SJSA1 (cell line): ENCODE measurements at places on chromosomes 5 and 9. TPM values are rescaled to one million over a fixed set of nuclear protein-coding genes. Genes with fewer than 3 reads are reported as not detected.

The KCNN2 gene
- total RNA-seq, result 0.61 TPM in 1 of 2 replicates, not detected in the other

The ZFP37 gene
- total RNA-seq, result 0.31 and 1.00 TPM in 2 replicates

The WDR55 gene
- 16.0 and 20.8 TPM in 2 replicates for total RNA-seq

DNA sequence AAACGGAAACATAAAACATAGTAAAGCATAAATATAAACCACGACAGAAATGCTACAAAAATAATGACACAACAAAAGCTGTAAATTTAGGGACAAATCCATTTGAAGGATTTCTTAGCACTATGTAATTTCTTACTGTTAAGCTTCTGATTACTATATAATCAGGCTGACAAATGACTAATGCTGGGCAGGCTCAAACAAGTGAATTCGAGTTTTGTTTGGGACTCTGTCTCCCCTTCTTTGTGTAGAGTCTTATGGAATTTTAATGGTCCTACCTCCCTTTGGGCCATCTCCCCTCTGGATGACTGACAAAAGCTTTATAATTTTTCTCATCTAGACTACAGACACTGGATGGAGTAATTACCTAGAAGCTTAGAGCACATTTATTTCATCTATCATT lies 24.6 kb upstream of the KIF2A start:
- no peaks in the 10 kb centered on the region for H3K36me3 ChIP-seq
- DNase-seq, result no peak
- H3K27me3 ChIP-seq, result 0 out of 2 replicates have a peak, but pooled peaks cover 3% of the 10 kb centered on the region
- no peak overlapping the region for H3K4me3 ChIP-seq
- no peaks in the 10 kb centered on the region for H3K4me1 ChIP-seq

- peaks cover 9% of the 10 kb centered on the region for H3K4me1 ChIP-seq
- no peak for DNase-seq
- H3K4me3 ChIP-seq, result no peak overlapping the region
- no peaks in the 10 kb centered on the region for H3K36me3 ChIP-seq
- no peak overlapping the region for H3K27ac ChIP-seq
Measured at GRCh38 chr5:96940586-96940985, 4.7 kb downstream of the LNPEP start.

The ERP44 gene
- total RNA-seq, result 16.2 and 20.6 TPM in 2 replicates

DNA sequence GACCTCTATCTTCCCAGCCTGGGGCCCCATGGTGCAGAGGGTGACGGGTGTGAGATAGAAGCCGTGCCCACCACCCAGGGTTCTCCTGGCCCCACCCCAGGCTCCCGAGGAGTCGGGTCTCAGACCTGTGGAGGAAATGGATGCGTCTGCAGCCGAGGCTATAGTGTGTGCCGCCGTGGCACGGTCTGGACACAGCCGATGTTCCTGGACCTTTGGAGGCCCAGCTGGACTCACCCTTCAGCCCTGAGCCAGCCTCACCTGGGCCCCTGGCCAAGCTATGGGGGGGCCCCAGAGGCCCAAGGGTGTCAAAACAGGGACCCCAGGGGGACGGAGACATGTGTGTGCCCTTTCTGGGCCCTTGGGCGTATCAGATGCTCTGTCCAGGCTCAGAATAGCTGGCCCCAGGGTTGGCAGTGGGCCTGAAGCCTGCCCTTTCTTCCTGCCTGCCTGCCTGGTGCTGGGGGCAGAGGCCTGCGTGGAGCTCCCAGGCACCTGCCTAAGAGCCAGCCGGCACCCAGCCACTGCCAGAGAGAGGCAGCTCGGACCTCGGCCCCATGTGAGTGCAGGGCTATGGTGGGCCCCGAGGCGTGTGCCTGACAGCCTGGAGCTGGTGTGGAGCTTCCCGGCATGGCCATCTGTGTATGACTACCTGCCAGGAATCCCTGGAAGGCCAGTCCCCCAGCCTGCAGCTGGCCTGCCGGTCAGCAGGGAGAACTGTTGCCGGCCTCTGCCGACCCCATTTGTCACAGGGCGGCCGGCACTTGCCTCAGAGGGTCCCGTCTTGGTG lies 41.8 kb downstream of the KCNT1 start:
- H3K4me1 ChIP-seq, result no peaks in the 10 kb centered on the region
- peaks cover 78% of the 10 kb centered on the region for H3K27me3 ChIP-seq
- no peak overlapping the region for H3K27ac ChIP-seq
- H3K36me3 ChIP-seq, result no peaks in the 10 kb centered on the region
- no peak overlapping the region for H3K4me3 ChIP-seq

DNA sequence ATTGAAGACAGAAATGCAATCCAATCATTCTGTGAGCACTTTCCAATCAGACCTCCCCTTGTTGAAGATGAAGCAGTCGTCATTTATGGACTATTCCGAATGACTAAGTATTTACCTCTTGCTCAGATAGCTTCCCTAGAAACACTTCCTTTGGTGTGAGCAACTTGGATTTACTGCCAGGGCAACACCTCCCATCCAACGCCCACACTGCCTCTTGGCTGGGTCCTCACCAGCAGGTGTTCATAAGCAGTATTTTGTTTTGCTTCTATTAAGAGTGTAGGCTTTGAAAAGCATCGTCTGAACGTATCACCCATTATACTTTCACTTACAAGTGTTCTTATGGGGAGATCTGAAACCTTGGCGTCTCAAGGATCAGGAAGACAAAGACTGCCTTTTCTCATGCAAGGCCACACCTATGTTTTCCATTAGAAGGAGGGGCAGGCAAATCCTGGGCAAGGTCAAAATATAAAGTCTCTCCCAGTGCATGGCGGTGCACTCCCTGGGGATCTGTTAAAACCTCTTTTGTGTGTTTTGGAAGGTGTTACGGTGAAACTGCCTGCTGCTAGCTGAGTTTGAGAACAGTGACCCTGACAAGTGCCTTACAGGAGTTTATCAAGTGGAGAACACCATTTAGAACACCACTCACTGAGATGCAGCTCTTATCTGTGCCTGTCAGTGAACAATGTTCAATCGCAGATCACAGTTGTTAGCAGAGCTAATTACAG lies 10.6 kb upstream of the MARCHF3 start:
- peaks cover 2% of the 10 kb centered on the region; the same call in 1 of the 2 replicates for H3K27me3 ChIP-seq
- H3K4me3 ChIP-seq, result no peak overlapping the region
- no peaks in the 10 kb centered on the region for H3K36me3 ChIP-seq
- no peak overlapping the region for H3K27ac ChIP-seq
- no peak for DNase-seq

The S1PR3 gene
- 12.5 and 25.8 TPM in 2 replicates for total RNA-seq

- no peak for DNase-seq
- no peaks in the 10 kb centered on the region for H3K27me3 ChIP-seq
- H3K36me3 ChIP-seq, result no peaks in the 10 kb centered on the region
- no peak overlapping the region for H3K27ac ChIP-seq
- H3K4me1 ChIP-seq, result peaks cover 18% of the 10 kb centered on the region
Measured at GRCh38 chr5:170148430-170149205, 42.9 kb downstream of the FOXI1 start.

DNA sequence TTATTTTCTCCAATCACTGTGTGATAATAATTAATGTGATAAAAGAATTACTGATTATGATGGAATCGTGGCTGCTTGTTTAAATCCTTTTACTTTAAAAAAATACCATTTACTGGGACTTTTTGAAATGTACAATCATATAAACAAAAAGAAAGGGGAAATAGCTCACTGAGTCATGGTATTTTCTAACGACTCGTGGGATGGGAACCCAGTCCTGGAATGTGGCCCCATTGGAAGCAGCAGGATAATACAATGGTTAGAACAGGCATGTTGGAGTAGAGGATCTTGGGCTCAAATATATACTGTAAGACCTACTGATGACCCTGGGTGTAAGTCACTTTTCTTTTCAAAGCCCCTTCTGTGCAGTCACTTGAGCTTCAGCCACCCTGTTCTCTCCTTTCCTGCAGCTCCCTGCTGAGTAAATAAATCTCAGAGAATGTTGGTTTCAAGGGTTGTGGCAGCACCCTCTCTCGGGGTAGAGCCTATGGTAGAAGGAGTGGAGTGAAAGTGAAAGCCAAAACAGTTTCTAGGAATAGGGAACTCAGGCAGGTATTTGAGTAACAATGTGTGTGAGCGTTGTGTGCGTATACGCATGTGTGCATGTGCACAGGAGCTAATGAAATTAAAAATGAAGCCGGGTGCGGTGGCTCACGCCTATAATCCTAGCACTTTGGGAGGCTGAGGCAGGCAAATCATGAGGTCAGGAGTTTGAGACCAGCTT lies 40.8 kb upstream of the LARP1 start:
- H3K36me3 ChIP-seq, result no peaks in the 10 kb centered on the region
- peak overlapping the region; percentile 52 for H3K27ac ChIP-seq
- no peaks in the 10 kb centered on the region for H3K27me3 ChIP-seq
- DNase-seq, result peak; percentile 56
- H3K4me3 ChIP-seq, result no peak overlapping the region
- peaks cover 17% of the 10 kb centered on the region for H3K4me1 ChIP-seq
